ENCODE measurements at places on chromosomes 2 and 18. TPM values are rescaled to one million over a fixed set of nuclear protein-coding genes. Genes with fewer than 3 reads are reported as not detected.
A peak's percentile ranks its signal among the peaks of the same experiment; 100 is the strongest.

SLC16A14 gene
- 1.5 TPM for total RNA-seq

GRCh38 chr18:681985-682384 is 24.5 kb downstream of the TYMS start:
- peak; percentile 84 for DNase-seq
- no peak overlapping the region for H3K4me3 ChIP-seq
- H3K27me3 ChIP-seq, result no peaks in the 10 kb centered on the region
- peaks cover 70% of the 10 kb centered on the region for H3K36me3 ChIP-seq
- H3K27ac ChIP-seq, result peak overlapping the region; percentile 88
- peaks cover 20% of the 10 kb centered on the region for H3K4me1 ChIP-seq

DNA sequence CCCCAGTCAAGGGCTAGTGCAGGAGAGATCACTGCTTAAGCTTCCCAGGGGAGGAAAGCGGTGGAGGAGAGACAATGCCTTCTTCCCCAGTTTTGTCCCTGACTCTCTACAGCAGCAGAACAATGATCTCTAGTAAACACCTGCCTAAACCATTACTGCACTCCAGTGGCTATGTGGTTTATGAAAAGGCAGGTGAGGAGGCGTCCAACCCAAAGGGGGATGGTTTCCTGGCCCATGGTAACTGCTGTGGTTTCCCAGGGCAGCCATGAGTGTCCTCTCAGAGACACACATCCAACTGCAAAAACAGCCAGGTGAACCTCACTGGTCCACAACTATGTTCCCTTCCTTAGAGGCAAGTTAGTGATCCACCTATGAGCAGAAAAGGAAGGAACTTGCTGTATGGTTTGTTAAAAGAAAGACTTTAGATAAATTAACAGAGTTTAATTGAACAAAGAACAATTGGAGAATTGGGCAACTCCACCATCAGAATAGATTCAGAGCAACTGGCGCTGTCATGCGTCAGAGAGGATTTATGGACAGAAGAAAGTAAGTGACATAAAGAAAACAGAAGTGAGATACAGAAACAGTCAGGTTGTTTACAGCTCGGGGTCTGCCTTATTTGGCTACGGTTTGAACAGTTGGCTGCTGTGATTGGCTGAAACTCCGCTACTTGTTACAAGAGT is 4.8 kb upstream of the TTC39C start:
- peaks cover 67% of the 10 kb centered on the region for H3K4me1 ChIP-seq
- peak; percentile 68 for DNase-seq
- H3K36me3 ChIP-seq, result no peaks in the 10 kb centered on the region
- peak overlapping the region; percentile 70 for H3K27ac ChIP-seq

- H3K27ac ChIP-seq, result no peak overlapping the region
- DNase-seq, result no peak
Observed at GRCh38 chr2:217816396-217816869, 186.4 kb downstream of the TNS1 start.

DNA sequence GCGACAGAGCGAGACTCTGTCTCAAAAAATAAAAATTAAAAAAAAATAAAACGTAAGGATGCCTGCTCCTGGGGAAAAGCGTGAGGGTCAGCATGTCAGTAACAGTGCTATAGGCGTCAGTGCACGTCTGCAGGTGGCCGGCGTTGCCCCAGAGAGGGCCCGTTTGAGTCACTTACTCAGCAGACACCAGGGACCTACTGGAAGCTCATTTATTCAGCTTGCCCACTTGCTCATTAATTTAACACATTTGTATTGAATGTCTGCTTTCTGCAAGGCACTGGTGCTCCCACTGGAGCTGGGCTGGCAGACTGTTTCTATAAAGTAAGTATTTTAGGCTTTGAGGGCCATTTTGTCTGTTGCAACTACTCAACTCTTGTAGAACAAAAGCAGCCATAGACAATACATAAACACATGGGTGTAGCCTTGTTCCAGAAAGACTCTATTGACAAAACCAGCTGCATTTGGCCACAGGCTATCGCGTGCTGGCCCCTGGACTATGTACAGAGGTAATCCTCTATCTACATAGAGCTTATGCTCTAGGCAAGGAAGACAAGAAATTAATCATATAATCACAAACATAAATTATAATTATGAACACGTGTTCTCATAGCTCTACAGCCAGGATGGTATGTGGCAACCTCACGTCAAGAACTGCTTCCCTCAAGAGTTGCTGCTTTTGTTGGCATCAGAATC is 73.2 kb downstream of the KLHL29 start:
- H3K4me1 ChIP-seq, result peaks cover 20% of the 10 kb centered on the region
- H3K27me3 ChIP-seq, result peaks cover 28% of the 10 kb centered on the region
- no peaks in the 10 kb centered on the region for H3K36me3 ChIP-seq
- no peak for DNase-seq

DSG4 gene
- not detected for total RNA-seq

G6PC2 gene
- not detected for total RNA-seq

DNA sequence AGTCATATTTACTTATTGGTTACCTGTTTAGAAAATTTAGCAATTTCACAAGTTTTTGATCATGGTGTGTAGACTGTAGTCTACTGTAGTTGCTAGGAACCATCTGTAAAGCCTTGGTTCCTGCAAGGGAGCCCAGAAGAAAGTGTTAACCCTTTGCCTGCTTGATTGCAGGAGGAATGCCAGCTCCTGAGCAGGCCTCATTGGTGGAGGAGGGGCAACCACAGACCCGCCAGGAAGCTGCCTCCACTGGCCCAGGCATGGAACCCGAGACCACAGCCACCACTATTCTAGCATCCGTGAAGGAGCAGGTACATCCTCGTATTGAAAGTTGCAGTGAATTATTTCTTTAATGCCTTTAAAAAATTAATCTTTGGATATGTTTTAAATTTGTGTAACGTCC is 76.3 kb downstream of the PKP4 start:
- no peak overlapping the region for H3K27ac ChIP-seq
- no peaks in the 10 kb centered on the region for H3K27me3 ChIP-seq
- peaks cover 2% of the 10 kb centered on the region for H3K36me3 ChIP-seq
- no peak overlapping the region for H3K4me3 ChIP-seq
- no peaks in the 10 kb centered on the region for H3K4me1 ChIP-seq

RGPD8 gene
- 13.5 TPM for total RNA-seq

DNA sequence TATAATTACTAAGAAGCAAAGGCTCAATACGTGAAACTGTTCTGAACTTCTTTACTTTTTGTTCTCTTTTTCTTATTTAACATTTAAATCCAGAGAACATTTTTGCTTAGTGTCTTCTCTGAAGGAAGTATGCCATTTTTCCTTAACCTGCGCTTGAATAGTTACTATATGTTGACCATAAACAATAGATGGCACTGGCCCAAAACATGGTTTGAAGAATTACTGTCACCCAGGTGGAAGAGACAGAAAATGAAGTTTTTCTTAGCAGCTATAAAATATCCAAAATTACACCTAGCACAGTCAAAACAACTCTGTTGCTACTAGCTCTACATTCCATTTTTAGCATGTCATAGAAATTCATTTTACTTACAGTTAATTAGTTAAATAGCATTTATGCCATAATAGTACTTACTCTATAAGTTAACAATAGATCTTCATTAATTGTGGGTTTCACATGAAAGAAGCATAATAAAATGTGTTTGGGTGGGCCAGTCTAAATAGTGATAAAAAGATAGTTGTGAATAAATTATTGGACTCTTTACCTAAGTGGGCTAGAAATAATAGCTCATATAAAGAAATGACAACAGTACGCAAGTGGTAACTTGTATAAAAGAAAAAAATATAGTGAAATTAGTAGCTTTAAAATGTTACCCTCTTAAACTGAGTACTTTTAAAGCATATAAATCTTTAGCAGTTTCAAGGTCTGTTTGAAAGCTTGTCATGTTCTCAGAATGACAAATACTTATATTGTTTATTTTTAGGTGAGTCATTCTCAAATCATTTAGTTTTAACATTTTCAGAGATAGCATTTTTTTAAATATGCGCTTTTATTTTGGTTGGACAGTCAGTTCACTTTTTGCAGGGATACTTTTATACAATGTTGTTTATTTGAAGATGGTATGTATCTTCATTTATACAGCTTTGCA is 3.7 kb downstream of the ETAA1 start:
- no peak overlapping the region for H3K27ac ChIP-seq
- H3K4me3 ChIP-seq, result no peak overlapping the region
- peaks cover 17% of the 10 kb centered on the region for H3K4me1 ChIP-seq
- no peaks in the 10 kb centered on the region for H3K27me3 ChIP-seq
- DNase-seq, result no peak

SGPP2 gene
- 3.0 TPM for total RNA-seq

KCNG2 gene
- not detected for total RNA-seq

- no peak overlapping the region for H3K4me3 ChIP-seq
- no peaks in the 10 kb centered on the region for H3K27me3 ChIP-seq
- no peak for DNase-seq
Observed at GRCh38 chr2:101534149-101534611, 59.3 kb upstream of the RFX8 start.

- peaks cover 11% of the 10 kb centered on the region for H3K27me3 ChIP-seq
- no peaks in the 10 kb centered on the region for H3K4me1 ChIP-seq
- H3K4me3 ChIP-seq, result no peak overlapping the region
- no peak overlapping the region for H3K27ac ChIP-seq
- no peaks in the 10 kb centered on the region for H3K36me3 ChIP-seq
Observed at GRCh38 chr2:69082430-69082997, 69.5 kb downstream of the ANTXR1 start.

DNA sequence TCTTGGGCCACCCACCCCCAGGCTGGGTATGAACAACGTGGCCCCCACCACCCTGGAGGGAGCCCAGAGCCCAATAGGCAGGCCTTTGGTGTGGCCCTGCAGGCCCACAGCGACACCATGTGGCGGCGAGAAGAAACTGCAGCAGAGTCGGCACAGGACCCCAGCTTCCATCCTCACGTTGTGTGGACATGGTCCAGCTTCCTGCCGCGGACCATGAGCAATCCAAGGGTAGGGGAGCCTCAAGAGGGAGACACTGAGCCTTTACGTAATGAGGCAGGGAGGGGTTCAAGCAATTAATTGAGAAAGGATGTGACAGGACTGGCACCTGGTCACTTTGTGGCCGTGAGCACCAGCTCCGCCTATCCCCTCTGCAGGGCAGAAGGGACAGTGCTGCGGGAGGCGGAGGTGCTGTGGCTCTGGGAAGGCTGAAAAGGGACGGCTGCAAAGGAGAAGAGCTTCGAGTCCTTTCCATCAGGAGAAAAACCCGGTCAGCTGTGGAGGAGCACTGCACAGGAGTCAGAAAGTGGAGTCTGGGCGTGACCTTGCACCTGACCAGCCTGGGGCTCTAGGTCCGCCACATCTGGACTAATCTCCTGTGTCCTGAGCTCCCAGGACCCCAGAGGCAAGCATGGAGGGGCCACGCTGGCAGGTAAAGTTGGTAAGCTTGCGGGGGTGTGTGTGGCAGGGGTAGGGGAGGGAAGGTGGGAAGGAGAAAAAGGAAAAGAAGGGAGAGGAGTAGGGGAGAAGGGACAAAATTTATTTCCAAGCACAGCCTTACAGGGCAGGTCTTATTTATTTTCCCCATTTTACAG is 44.9 kb downstream of the TMEM37 start:
- H3K27ac ChIP-seq, result no peak overlapping the region
- H3K36me3 ChIP-seq, result no peaks in the 10 kb centered on the region
- no peaks in the 10 kb centered on the region for H3K4me1 ChIP-seq
- no peak overlapping the region for H3K4me3 ChIP-seq

FAM110C gene
- 0.96 TPM for total RNA-seq

GRCh38 chr2:146079216-146079615 is 1559.3 kb upstream of the ZEB2 start:
- no peaks in the 10 kb centered on the region for H3K36me3 ChIP-seq
- no peak overlapping the region for H3K4me3 ChIP-seq
- H3K27ac ChIP-seq, result no peak overlapping the region
- H3K27me3 ChIP-seq, result no peaks in the 10 kb centered on the region
- DNase-seq, result no peak
- no peaks in the 10 kb centered on the region for H3K4me1 ChIP-seq

EPB41L3 gene
- total RNA-seq, result 0.31 TPM

- H3K4me1 ChIP-seq, result no peaks in the 10 kb centered on the region
- H3K4me3 ChIP-seq, result no peak overlapping the region
- no peak overlapping the region for H3K27ac ChIP-seq
Observed at GRCh38 chr2:180143633-180144337, 136.7 kb upstream of the CWC22 start.

DNA sequence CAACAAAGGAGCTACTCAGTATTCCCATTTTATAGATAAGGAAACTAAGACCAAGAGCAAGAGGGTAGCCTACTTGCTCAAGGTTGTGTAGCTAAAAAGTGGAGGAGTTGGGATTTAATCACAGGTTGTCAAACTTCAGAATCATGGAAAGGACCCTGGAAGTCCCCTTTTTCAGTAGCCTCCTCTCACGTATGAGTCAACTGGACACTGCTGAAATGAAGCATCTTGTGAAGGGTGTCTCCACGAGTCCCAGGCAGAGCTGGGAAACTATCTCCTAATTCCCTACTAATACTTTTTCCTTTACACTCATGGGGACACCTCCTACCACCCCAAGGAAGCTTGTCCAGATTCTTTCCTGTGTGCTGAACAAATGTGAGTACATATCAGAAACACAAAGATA is 155.8 kb downstream of the RHBDD1 start:
- no peak overlapping the region for H3K27ac ChIP-seq
- peaks cover 5% of the 10 kb centered on the region for H3K4me1 ChIP-seq
- H3K27me3 ChIP-seq, result no peaks in the 10 kb centered on the region
- peaks cover 16% of the 10 kb centered on the region for H3K36me3 ChIP-seq
- DNase-seq, result no peak
- no peak overlapping the region for H3K4me3 ChIP-seq

GRCh38 chr2:179612108-179612507 is 249.3 kb downstream of the ZNF385B start:
- H3K27me3 ChIP-seq, result peaks cover 3% of the 10 kb centered on the region
- no peak overlapping the region for H3K4me3 ChIP-seq
- H3K36me3 ChIP-seq, result no peaks in the 10 kb centered on the region
- DNase-seq, result no peak

ICA1L gene
- total RNA-seq, result 8.0 TPM

DNA sequence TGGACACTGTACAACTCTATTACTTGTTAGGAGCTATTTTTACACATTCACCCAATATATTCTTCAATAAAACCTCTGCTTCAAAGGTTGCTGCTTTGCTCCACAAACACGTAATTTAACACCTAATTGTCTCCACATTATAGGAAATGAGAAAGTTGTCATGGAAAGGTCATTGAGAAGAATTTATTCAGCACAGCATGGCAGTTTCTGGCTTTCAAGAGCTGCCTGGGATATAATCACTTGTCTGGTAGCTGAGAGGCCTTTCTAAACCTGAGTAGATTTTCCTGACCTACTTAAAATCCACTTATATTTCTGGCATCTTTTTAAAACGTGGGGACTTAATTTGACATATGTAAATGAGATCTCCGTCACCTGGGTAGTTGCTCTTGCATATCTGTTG is 216.1 kb downstream of the ZNF804A start:
- no peaks in the 10 kb centered on the region for H3K36me3 ChIP-seq
- H3K4me3 ChIP-seq, result no peak overlapping the region
- no peaks in the 10 kb centered on the region for H3K4me1 ChIP-seq
- no peak overlapping the region for H3K27ac ChIP-seq
- H3K27me3 ChIP-seq, result no peaks in the 10 kb centered on the region

CHRNA1 gene
- total RNA-seq, result not detected

GRCh38 chr2:183112577-183112976 is 11.7 kb upstream of the NUP35 start:
- no peak overlapping the region for H3K4me3 ChIP-seq
- no peaks in the 10 kb centered on the region for H3K4me1 ChIP-seq
- no peaks in the 10 kb centered on the region for H3K36me3 ChIP-seq

- H3K4me3 ChIP-seq, result no peak overlapping the region
- H3K27ac ChIP-seq, result no peak overlapping the region
- H3K27me3 ChIP-seq, result peaks cover 13% of the 10 kb centered on the region
- peaks cover 7% of the 10 kb centered on the region for H3K4me1 ChIP-seq
- no peaks in the 10 kb centered on the region for H3K36me3 ChIP-seq
Observed at GRCh38 chr2:143847257-143847656, 672.7 kb downstream of the ZEB2 start.

GRCh38 chr2:30226144-30227032 is 4.9 kb upstream of the LBH start:
- H3K27me3 ChIP-seq, result no peaks in the 10 kb centered on the region
- DNase-seq, result peak; percentile 60
- H3K4me1 ChIP-seq, result peaks cover 78% of the 10 kb centered on the region
- H3K36me3 ChIP-seq, result no peaks in the 10 kb centered on the region

Data from activated CD8-positive, alpha-beta T cell treated with anti-CD3 and anti-CD28 coated beads for 36 hours (primary cell).